Karpas-422 (cell line): ENCODE measurements at places on chromosomes 12 and 14. TPM values are rescaled to one million over a fixed set of nuclear protein-coding genes. Genes with fewer than 3 reads are reported as not detected.

The KRT74 gene
- not detected in 2 replicates for total RNA-seq

The BDKRB1 gene
- total RNA-seq = not detected in 2 replicates

The GPX2 gene
- total RNA-seq = not detected in 2 replicates

The KRT1 gene
- total RNA-seq = not detected in 2 replicates

The PRB2 gene
- not detected in 2 replicates for total RNA-seq

The IRAK3 gene
- total RNA-seq = not detected in 2 replicates

The PWP1 gene
- total RNA-seq = 37.4 and 43.1 TPM in 2 replicates

The SSPN gene
- total RNA-seq = not detected in 2 replicates

The LRIG3 gene
- total RNA-seq = not detected in 2 replicates

The KRT78 gene
- total RNA-seq = not detected in 2 replicates

The BCL2L14 gene
- total RNA-seq = not detected in 2 replicates

The TRHDE gene
- total RNA-seq = not detected in 2 replicates

- H3K27me3 ChIP-seq = no peaks in the 10 kb centered on the region
- no peak for DNase-seq
- H3K27ac ChIP-seq = no peak overlapping the region
Observed at GRCh38 chr12:76020281-76020680, 11.3 kb downstream of the PHLDA1 start.

DNA sequence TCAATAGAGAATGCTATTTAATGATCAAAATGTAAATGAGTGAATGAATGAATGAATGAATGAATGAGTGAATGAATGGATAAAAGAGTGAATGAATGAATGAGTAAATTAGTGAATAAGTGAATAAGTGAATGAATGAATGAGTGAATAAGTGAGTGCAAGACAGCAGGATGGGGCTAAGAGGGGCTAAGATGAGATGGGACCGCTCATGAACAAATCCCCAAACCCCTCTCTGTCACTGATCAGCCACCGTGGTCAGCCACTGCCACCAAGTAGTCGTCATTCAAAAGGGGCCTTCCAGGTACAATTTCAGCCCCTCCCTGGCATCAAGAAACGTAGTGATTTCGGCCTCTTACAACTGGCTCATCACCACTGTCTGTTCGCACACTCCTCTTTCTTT is 79.2 kb downstream of the BCL11B start:
- DNase-seq = no peak
- no peaks in the 10 kb centered on the region for H3K4me1 ChIP-seq
- H3K4me3 ChIP-seq = no peak overlapping the region

DNA sequence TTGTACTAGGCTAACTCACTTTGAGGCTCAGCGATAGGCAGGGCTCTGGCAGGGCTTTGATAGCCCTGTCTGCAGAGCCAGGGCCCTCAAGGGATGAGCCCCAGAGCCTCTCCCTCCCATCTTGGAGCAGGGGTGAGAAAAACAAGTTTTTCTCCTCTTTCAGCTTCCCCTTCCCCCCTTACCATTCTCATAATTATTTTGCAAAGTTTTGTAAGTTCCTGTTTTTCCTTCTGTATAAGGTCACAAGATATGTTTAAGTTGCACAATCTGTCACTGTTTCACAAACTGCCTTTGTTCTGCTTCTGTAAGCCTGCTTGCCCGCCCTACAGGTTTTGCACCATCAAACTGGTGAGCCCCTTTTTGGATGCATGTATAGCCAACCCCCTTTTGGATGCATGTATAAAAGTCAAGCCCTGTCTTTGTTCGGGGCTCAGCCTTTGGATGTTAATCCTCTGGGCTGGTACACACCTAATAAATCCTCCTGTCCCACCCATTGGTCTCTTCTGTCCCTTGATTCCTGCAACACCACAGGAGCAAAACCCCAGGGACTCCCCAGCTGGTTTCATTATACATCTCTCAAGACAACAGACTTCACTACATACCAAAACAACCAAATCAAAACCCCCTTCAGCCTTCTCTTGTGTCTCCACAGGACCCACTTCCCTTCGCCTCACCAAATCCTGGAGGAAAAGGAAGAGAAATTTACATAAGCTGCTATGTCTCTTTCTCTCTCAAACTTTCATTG is 52.5 kb upstream of the RESF1 start:
- no peak overlapping the region for H3K27ac ChIP-seq
- no peak for DNase-seq
- no peaks in the 10 kb centered on the region for H3K4me1 ChIP-seq
- no peaks in the 10 kb centered on the region; the same call in 1 of the 2 replicates for H3K27me3 ChIP-seq
- no peak overlapping the region for H3K4me3 ChIP-seq
- no peaks in the 10 kb centered on the region for H3K36me3 ChIP-seq

- H3K27me3 ChIP-seq = no peaks in the 10 kb centered on the region
- no peak overlapping the region for H3K4me3 ChIP-seq
- H3K27ac ChIP-seq = no peak overlapping the region
- peaks cover 3% of the 10 kb centered on the region; the same call in 1 of the 2 replicates for H3K36me3 ChIP-seq
- DNase-seq = no peak
Observed at GRCh38 chr12:6542209-6543009, 8.1 kb downstream of the GAPDH start.

DNA sequence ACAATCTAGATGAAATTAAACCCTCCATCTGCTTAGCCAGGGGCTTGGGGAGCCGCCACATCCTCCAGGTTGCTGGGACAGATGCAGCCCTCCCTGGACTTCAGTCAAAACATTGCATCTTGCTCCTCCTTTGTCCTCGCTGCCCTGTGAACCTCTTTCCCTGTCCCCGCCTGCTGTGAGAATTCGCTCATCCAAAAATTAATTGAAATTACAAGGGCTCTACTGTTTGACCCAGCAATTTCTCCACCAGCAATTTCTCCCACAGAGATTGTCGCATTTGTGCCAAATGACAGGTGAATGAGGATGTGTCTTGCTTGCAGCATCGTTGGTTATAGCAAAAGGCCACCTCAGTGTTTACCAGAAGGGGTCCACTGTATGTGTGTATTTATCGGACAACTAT is 5.0 kb upstream of the POP5 start:
- H3K27ac ChIP-seq = no peak overlapping the region
- H3K36me3 ChIP-seq = no peaks in the 10 kb centered on the region
- no peak for DNase-seq

- H3K4me1 ChIP-seq = peaks cover 35% of the 10 kb centered on the region
- H3K36me3 ChIP-seq = peaks cover 30% of the 10 kb centered on the region
- H3K27me3 ChIP-seq = no peaks in the 10 kb centered on the region
- H3K27ac ChIP-seq = no peak overlapping the region
Observed at GRCh38 chr12:121894633-121895032, 6.0 kb downstream of the PSMD9 start.

DNA sequence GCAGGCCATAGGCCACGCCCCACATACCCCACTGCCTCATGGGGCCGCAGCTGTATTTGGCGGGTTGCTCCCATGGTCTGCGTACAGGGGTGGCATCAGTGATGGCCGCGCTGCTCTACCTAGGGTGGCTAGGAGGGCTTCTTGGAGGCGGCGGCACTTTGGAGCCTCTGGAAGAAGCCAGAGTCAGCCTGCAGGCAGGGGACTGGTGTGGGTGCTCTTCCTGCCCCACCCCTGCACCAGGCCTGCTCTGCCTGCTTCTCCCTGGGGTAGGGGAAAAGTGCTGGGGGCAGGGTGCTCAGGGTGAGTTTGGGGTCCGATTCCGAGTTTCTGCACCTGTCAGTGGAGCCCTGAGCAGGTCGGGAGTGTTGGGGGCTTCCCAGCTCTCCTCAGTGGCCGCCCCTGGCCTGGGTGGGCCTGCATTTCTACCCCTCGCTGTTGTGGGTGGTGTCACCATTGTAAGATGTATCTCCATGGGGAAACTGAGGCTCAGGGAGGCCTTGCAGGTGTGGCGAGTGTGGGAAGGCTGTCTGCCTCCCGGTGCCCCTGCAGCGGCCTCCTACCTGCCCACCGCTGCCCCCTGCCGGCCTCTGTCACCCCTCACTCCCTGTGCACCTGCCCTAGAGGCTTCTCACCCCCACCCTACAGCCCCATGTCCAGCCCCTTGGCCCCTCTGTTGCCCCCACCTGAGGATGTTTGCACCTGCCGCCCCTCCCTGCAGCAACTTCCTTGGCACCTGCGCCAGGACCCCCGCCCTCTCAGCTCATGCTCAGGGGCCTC is 5.5 kb downstream of the CEP170B start:
- H3K4me1 ChIP-seq = no peaks in the 10 kb centered on the region
- peak; percentile 80 for DNase-seq
- H3K27me3 ChIP-seq = no peaks in the 10 kb centered on the region

GRCh38 chr12:5948696-5949095 is 3.6 kb upstream of the ANO2 start:
- no peaks in the 10 kb centered on the region for H3K27me3 ChIP-seq
- H3K4me3 ChIP-seq = no peak overlapping the region
- no peaks in the 10 kb centered on the region for H3K36me3 ChIP-seq
- no peak for DNase-seq
- no peak overlapping the region for H3K27ac ChIP-seq

DNA sequence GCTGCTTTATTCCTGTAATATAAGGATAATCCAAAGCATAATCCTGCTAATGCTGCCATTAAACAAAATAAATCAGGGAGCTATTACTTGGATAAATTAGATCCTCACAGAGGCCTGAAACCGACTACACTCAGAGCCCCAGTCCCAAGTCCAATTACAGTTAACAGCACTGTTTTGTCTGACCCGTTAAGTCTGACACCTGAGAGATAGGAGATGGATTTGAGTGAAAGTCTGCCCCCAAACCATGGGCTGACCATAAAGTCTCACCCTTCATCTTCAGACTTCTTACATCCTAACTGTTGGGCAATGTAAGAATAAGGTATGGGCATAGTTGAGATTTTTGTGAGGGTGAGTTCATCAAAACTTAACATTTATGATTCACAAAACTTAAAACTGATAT is 181.7 kb downstream of the PLCZ1 start:
- no peak for DNase-seq
- no peak overlapping the region for H3K4me3 ChIP-seq
- no peaks in the 10 kb centered on the region for H3K27me3 ChIP-seq
- no peak overlapping the region for H3K27ac ChIP-seq
- H3K36me3 ChIP-seq = no peaks in the 10 kb centered on the region

DNA sequence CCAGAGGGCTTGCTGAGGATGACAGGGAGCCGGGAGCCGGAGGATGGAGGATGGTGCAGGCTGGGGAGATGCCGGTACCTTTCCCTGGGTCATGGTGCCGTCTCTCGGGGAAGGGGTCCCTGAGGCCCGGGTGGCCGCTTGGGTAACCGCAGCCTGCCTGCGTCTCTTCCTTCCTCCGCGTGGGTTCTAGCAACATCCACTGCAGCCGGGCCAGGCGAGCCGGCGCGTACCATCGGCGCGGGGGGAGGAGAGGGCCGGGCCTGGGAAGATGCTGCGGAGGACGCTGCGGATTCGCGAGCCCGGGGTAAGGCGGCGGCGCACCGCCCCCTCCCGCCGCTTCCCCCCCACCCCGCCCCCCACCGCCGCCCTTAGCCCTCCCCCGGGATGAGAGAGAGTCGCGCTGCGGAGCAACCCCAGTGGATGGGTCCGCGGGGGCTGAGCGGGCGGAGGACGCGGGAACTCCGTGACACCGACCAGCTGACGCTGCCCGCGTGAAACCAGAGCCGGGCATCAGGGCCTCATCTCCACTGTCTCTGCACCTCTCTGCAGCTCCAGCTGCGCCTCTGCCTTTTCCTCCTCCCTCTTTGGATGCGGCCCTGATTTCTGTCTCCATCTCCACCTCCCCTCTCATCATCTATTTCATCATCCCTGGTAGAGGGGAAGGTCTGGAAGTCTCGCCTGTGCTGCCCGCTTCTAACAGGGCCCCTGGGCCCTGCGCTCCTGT is at the start of gene FAIM2:
TSS of gene FAIM2 (minus strand) at position 201 of the 724 bp plus-strand sequence. CDS start at position 93, 108 bp downstream.
- peak; percentile 78 for DNase-seq
- H3K4me3 ChIP-seq = peak within 1 kb of the TSS; percentile 68
- peak within 1 kb of the TSS; percentile 77 for H3K27ac ChIP-seq
- peaks cover 63% of the 10 kb centered on the region for H3K4me1 ChIP-seq

GRCh38 chr14:42110167-42110566 is 503.5 kb downstream of the LRFN5 start:
- no peak overlapping the region for H3K4me3 ChIP-seq
- H3K4me1 ChIP-seq = no peaks in the 10 kb centered on the region
- no peaks in the 10 kb centered on the region for H3K27me3 ChIP-seq
- H3K36me3 ChIP-seq = no peaks in the 10 kb centered on the region
- no peak overlapping the region for H3K27ac ChIP-seq

DNA sequence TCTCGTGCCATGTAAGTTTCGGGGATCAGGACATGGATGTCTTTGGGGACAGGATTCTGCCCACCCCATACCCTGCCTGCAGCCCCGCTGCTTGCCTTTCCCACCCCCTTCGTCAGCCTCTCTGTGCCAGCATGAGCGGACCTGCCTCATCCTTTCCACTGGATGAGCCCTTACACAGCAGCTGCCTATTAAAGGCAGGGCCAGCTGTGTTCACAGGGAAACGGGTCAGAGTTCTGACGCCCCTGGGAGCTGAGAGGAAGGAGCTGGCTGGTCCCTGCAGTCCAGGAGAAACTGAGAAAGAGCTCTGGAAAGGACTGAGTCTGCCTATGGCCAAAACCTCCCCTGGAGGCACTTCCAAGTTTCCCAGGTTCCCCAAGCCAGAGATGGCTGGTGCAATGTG is 83.5 kb upstream of the NCOR2 start:
- peaks cover 10% of the 10 kb centered on the region for H3K4me1 ChIP-seq
- no peak overlapping the region for H3K27ac ChIP-seq
- peaks cover 4% of the 10 kb centered on the region; the same call in 1 of the 2 replicates for H3K36me3 ChIP-seq
- no peak for DNase-seq
